ENCODE measurements at places on chromosomes 1 and 21.

- no peak for DNase-seq
Observed at GRCh38 chr1:172637522-172637921, 21.4 kb upstream of the FASLG start.

DNA sequence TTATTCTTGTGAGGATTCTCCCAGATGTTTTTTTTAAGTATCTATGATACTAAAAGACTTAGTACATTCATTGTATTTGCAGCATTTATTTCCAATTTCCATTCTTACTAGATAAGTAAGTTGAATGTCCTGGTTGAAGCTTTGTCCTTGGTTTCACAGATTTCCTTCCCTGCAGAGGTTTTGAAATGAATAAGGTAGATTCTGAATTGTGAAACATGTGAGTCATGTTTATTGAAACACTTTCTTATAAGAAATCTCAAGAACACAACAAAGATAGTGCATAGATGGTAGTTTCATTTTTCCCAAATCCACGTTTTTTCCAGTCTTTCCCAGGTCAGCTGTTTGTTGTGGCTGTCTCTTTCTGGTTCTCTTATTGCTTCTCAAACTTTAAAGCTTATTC lies 24.8 kb downstream of the GABPA start:
- DNase-seq, result no peak

DNA sequence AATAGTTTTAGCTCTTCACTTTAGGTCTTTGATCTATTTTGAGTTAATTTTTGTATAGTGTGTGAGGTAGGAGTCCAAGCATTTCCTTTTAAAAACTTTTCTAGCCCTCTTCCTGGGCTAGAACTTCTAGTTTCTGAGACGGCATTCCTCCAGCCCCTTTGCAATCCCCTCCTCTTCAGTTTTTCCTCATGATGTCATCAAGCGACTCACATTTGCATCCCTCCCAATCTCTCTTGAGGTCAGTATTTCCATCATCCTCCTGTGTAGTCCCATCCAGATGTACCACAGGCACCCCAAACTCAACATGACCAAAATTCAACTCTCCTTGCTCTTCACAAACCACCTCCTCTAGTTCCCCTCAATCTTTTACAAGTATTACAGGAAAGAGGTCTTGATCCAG lies 10.7 kb downstream of the HMGN2 start:
- no peak for DNase-seq

DNA sequence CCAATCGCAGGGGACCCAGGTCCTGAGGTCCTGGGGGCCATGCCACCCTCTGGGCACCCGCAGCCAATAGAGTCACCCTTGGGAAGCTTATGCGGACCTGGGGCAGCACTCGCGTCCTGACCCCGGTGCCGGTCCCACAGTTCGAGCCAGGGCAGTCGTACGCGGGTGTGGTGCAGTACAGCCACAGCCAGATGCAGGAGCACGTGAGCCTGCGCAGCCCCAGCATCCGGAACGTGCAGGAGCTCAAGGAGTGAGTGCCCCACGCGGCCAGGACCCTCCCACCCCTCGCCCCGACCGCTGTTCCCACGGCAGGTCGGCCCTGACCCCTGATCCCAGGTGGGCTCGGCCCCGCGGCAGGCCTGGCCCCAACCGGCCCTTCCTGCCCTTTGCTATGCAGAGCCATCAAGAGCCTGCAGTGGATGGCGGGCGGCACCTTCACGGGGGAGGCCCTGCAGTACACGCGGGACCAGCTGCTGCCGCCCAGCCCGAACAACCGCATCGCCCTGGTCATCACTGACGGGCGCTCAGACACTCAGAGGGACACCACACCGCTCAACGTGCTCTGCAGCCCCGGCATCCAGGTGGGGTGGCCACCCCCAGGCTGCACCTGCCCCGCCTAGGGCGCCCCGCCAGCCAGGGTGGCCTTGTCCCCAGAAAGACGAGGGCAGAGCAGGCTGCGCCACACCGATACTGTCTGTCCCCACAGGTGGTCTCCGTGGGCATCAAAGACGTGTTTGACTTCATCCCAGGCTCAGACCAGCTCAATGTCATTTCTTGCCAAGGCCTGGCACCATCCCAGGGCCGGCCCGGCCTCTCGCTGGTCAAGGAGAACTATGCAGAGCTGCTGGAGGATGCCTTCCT lies 20.5 kb downstream of the COL6A1 start:
- no peak for DNase-seq

- no peak for DNase-seq
Observed at GRCh38 chr1:33305816-33306652, 14.9 kb downstream of the A3GALT2 start.

DNA sequence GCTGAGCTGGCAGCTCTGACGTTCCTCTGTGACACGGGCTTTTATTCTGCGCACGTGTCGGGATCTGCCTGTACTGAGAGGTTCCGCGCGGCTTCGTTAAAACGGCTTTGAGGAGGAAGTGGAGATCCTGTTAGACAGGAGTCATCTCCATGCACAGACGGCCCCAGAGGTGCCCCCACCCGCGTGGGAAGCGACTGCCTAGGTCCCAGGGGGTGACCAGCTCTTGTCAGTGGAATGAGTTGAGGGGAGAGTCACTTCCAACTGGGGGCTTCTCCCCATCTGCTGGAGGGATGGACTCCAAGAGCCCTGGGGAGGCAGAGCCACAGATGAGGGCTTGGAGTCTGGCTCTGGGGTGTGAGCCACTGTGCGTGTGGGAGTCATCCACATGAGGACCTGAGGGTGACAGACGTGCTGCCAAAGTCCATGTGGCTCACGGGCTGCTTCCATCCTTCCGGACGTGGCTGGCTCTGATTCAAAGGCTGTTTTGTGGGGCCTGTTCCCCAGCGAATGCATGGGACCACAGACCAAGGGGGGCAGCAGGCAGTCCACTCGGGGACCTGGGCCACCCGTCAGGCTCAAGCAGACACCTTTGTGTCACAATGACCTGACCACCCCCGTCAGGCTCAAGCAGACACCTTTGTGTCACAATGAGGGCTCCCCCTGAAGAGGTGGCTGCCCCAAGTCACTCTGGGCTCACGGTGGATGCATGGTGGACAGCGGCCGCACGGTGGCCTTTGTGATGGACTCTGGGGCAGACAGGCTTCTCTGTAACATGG lies 26.8 kb downstream of the PTTG1IP start:
- peak; percentile 33 for DNase-seq

DNA sequence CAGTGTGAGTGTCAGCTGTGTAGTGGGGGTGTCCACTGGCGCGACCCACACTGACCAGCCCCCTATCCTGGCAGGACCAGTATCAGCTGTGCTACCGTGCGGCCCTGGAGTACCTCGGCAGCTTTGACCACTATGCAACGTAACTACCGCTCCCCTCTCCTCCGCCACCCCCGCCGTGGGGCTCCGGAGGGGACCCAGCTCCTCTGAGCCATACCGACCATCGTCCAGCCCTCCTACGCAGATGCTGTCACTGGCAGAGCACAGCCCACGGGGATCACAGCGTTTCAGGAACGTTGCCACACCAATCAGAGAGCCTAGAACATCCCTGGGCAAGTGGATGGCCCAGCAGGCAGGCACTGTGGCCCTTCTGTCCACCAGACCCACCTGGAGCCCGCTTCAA lies 28.1 kb upstream of the KDM4A start:
- no peak for DNase-seq

DNA sequence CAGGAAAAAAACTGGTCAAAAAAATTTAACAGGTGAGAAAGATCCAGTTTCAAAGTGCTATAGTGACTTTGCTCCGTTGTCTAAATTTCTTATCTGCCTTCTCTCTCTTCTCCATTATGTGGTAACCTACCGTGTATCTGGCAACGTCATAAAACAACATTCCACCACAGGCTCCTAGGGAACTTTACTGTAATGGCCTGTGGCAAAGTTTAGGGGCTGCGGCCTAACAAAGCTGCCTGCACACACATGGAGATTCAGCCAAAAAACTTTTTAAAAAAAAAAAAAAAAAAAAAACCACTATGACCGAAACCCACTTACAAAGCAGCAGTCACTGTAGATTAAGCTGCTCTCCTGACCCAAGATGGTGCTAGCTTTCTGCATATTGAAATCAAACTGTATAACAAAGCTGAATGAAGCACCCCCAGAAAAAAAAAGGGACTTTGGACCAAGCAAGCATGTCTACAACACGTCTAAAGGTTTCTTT lies 202.6 kb downstream of the SLC45A1 start:
- DNase-seq, result no peak

DNA sequence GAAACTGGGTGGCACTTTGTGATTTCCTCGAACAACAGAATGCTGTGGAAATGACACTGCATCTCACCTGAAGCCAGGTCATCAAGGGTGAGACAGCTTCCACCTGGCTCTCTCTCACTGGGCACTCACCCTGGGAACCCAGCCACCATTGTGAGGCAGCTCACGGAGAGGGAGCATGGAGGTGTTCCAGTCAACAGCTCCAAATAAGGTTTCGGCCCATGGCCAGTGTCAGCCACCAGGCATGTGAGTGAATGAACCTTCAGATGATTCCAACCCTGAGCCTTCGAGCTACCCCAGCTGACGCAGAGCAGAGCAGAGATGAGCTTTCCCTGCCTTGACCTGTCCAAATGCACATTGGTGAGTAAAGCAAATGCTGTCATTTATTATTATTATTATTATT lies 58.1 kb downstream of the SYDE2 start:
- DNase-seq, result no peak

- DNase-seq, result no peak
Observed at GRCh38 chr1:88700425-88701013, 16.4 kb downstream of the PKN2 start.

DNA sequence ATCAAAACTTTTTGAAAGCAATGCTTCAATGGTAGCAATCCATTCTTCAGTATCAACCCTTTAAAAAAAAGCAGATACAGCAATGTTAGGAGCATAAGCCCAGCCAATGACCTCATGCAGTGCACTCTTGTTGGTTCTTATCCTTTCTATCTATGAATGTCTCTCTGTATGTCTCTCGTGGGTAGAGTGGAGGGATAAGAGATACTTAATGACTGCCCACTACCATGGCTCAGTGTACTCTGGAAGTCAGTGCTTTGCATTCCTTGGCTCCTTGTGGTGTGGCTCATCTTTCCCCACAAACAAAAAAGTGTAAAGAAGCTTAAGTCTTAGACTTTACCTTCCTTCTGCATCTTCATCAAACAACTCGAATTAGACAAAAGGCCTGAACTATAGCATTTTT lies 50.3 kb downstream of the PCSK9 start:
- no peak for DNase-seq

GRCh38 chr1:162218975-162219374 lies 149.5 kb downstream of the NOS1AP start:
- no peak for DNase-seq

DNA sequence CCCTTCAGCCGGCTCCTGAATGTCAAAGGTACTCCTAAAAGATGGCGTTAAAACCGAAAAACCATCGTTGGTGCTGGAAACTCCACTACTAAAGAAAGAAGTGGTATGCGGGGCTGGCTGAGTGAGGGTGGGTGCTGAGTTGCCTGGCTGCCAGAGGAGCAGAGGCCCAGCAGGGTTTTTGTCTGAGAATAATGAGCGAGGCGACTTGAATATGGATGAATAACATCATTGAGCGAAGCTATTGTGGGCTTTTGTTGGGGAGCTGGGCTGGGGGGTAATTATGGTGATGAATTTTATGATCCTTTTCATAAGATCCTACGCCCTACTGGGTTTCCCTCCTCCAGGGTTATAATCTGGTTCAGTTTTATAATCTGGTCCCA lies 2.0 kb downstream of the PDPN start:
- DNase-seq, result no peak

- no peak for DNase-seq
Observed at GRCh38 chr1:68307378-68307787, 75.1 kb upstream of the WLS start.

DNA sequence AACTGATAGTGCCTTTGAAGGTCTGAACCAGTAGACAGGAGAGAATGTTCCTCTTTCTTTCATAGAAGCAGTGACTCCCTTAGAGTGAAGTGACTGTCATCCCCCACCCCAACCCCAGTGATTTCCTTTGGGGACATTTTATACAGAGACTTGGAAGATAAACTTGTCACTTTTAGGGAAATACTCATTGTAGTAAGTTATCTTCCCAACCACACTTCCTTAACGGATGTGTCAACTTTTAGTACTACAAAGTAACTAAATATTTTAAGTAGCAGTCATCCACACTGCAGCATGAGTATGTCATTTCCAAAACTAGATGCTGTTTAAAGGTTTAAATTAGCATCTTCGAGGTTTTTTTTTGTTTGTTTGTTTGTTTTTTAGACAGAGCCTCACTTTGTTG lies 13.7 kb downstream of the LRRC8B start:
- no peak for DNase-seq

DNA sequence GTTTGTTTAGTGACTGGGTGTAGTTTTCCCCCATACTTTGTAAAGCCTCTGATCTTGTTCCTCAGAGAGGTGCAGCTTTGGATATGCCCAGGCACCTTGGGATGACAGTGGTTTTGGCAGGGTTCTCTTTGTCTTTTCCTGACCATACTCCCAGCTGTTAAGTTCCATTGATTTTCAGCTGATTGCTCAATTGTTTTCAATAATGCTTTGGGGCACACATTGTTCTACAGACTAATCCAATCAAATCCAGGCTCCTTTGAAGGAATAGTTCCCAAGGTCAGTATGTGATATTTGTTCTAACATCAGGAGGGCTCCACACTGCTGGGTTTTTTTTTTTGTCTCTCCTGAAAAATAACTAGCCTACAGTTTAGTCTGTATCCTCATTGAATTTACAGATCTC lies 24.8 kb downstream of the PPP2R5A start:
- DNase-seq, result no peak

- DNase-seq, result peak; percentile 68
Observed at GRCh38 chr1:89724369-89725010, 91.6 kb downstream of the LRRC8C start.

- DNase-seq, result peak; percentile 43
Observed at GRCh38 chr1:151720974-151721787, at the start of gene RIIAD1. TSS of gene RIIAD1 (plus strand) at chr1:151721522. CDS start at chr1:151721537, 15 bp downstream.

GRCh38 chr1:221732052-221732451 lies 9.8 kb downstream of the DUSP10 start:
- DNase-seq, result no peak

DNA sequence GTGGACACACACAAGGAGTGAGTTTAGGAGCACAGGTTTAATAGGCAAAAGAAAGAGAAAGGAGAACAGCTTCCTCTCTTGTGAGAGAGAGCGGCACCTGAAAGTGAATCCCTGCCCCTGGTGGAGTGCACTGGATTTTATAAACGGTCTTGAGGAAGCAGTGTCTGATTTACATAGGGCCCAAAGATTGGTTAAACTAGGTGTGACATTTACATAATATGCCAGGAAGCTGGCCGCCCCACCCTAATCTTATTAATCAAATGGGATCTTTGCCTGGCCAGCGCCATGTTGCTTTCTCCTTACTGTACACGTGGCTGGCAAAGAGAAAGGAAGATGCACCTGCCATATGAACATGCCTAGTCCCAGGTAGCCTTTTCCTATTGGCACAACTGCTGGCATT lies 38.7 kb downstream of the CFH start:
- DNase-seq, result no peak

Measured in CD4-positive, alpha-beta T cell treated with Interleukin-2 at 100 ng/mL for 4 hours (primary cell).